ENCODE measurements at places on chromosomes 16 and 17.

DNA sequence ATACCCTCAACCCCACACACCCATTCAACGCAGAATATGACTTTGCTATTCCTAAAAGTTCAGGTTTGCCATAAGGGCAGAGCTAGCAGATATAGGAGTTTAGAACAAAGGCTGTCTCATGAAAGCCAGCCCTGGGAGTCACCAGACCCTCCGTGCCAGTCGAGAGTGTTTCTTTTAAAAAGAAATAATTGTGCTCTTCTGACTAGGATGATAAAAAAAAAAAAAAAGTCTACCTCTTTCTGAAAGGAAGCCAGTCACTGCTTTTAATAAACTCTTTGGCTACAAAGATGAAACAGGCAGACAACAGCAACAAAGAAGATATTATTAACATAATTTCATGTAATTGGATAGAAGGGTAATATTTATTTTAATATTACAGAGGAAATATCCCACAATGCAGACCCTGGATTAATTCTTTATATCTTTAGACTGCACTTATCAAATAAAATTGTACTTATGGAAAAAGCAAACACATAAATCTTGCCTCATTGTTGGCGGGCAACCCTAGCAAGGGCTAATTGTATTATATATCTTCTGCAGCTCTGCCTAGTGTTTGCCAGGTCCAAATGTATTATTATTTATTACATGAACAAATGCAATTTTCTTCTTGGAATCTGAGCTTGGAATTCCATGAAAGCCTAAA lies 277.5 kb upstream of the DYNLRB2 start:
- peaks cover 4% of the 10 kb centered on the region for H3K27me3 ChIP-seq
- no peak for DNase-seq
- H3K4me3 ChIP-seq: no peak overlapping the region
- H3K4me1 ChIP-seq: no peaks in the 10 kb centered on the region

GRCh38 chr17:81039854-81040758 lies 5.2 kb downstream of the BAIAP2 start:
- no peak overlapping the region for H3K27ac ChIP-seq
- no peak overlapping the region for H3K4me3 ChIP-seq
- H3K27me3 ChIP-seq: peaks cover 45% of the 10 kb centered on the region
- peaks cover 10% of the 10 kb centered on the region for H3K4me1 ChIP-seq
- DNase-seq: no peak

GRCh38 chr16:86064431-86065250 lies 165.7 kb downstream of the IRF8 start:
- H3K36me3 ChIP-seq: no peaks in the 10 kb centered on the region
- DNase-seq: no peak
- H3K4me3 ChIP-seq: no peak overlapping the region
- H3K27me3 ChIP-seq: no peaks in the 10 kb centered on the region

GRCh38 chr17:38671939-38672720 lies 2.6 kb downstream of the EPOP start:
- H3K4me1 ChIP-seq: peaks cover 32% of the 10 kb centered on the region
- DNase-seq: no peak
- H3K4me3 ChIP-seq: no peak overlapping the region
- H3K27me3 ChIP-seq: peaks cover 76% of the 10 kb centered on the region

Data from T-cell (primary cell).